Endothelial cell of coronary artery (primary cell): ENCODE measurements at places on chromosomes 5 and 9. TPM values are rescaled to one million over a fixed set of nuclear protein-coding genes. Genes with fewer than 3 reads are reported as not detected.

The RANBP3L gene
- not detected in 2 replicates for total RNA-seq

The C5orf58 gene
- total RNA-seq = not detected in 2 replicates

The PCDHGA6 gene
- 2.2 and 2.8 TPM in 2 replicates for total RNA-seq

The WNT8A gene
- not detected in 2 replicates for total RNA-seq

The CCL27 gene
- not detected in 2 replicates for total RNA-seq

The TYRP1 gene
- total RNA-seq = 0.27 and 0.56 TPM in 2 replicates

The NREP gene
- total RNA-seq = 51.6 and 63.3 TPM in 2 replicates

The QRFP gene
- total RNA-seq = not detected in 2 replicates

The PCDHAC1 gene
- 0.18 and 0.19 TPM in 2 replicates for total RNA-seq

The RGS14 gene
- 4.5 and 5.5 TPM in 2 replicates for total RNA-seq

The SLC1A3 gene
- 0.19 TPM in 1 of 2 replicates, not detected in the other for total RNA-seq

The PCDHA6 gene
- 0.56 and 0.63 TPM in 2 replicates for total RNA-seq

The PFN3 gene
- total RNA-seq = not detected in 2 replicates

The WDR38 gene
- total RNA-seq = not detected in 2 replicates

The ITK gene
- not detected in 2 replicates for total RNA-seq

The DMRT3 gene
- total RNA-seq = not detected in 2 replicates

The CDC20B gene
- total RNA-seq = not detected in 2 replicates

The ZNF618 gene
- 9.7 and 12.9 TPM in 2 replicates for total RNA-seq

The PROB1 gene
- 0.72 and 1.2 TPM in 2 replicates for total RNA-seq

The CEP78 gene
- total RNA-seq = 17.5 and 19.0 TPM in 2 replicates

The PGM5 gene
- total RNA-seq = 1.1 TPM in 1 of 2 replicates, not detected in the other

The MAMDC4 gene
- 0.81 and 4.9 TPM in 2 replicates for total RNA-seq

The SLC36A3 gene
- total RNA-seq = not detected in 2 replicates

The KIF24 gene
- 1.0 and 2.4 TPM in 2 replicates for total RNA-seq

The SHC3 gene
- 7.6 and 9.4 TPM in 2 replicates for total RNA-seq

The SGCD gene
- 0.28 TPM in 1 of 2 replicates, not detected in the other for total RNA-seq

The TAF1L gene
- under 0.01 TPM in 2 replicates for total RNA-seq

The ZNF367 gene
- 3.6 and 5.8 TPM in 2 replicates for total RNA-seq

The SLC46A2 gene
- total RNA-seq = not detected in 2 replicates

The CD72 gene
- total RNA-seq = not detected in 2 replicates

The ZNF608 gene
- 9.7 and 13.9 TPM in 2 replicates for total RNA-seq
